Occipital lobe (tissue), 3 donors: ENCODE measurements at places on chromosomes 11 and 22. TPM values are rescaled to one million over a fixed set of nuclear protein-coding genes. Genes with fewer than 3 reads are reported as not detected.

GRM5 gene
- 175 TPM for total RNA-seq

ANO1 gene
- total RNA-seq = 0.62 TPM

DNA sequence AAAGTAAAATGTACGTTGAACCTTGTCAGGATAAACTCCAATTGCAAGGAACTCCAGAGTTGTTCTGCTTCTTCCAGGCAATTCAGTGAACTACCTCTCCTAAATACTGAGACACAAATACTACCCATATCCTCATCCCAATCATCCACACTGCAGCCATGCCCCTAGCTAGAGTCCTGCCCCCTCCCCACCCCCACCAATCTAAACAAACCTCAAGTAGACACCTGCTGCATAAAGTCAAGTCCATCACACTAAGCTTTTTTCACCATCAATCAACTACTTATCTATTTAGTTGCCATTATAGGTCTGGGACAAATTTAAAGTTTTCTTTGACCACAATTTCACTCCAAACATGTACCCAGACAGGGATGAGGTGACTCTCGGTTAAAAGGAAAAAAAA is 93.2 kb upstream of the APOA1 start:
- no peak for DNase-seq

GRCh38 chr11:1870326-1870696 is 17.4 kb downstream of the LSP1 start:
- DNase-seq = no peak

- DNase-seq = peak; percentile 38
These were observed 96.5 kb downstream of the RRM1 start for GRCh38 chr11:4191031-4191571.

DNA sequence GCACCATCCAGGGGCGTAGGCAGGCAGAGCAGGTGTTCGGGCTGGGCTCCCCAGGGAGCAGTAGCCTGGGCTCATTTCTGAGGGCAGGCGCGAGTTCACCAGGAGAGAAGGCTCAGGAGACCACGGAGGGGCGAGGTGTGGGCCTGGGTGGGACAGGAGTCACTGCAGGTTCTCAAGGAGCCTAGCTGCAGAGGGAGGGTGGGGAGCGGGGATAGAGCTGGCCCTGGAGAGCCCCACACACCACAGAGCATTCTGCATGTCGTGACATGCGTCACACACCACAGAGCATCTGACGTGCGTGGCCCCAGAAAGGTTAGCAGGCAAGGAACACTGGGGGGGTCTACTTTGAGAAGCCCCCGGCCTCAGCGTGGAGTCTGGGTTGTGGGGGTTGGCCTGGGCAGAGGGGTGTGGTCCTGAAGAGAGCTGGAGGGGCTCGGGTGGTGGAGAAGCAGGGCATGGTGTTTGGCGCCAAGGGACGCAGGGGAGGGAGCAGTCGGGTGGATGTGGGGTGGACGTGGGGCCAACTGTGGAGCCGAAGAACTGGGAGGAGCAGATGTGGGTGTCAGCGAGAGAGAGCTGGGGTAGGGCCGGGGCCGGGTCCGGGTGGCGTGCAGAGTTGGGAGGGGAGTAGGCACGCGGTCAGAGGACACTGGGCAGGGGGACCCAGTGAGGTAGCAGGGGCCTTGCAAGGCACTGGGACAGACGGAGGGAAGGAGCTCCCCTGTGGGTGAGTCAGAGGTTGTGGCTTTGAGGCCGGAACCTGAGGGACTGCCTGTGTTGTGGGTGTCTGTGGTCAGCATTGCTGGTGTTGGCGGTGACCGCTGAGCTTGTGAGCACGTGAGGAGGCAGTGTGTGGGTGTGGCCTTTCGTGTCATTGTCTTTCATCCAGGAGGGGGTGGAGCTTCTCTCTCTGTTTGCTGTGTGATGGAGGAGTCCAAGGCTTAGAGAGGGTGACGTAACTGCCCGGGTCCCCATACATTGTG is 25.5 kb downstream of the CTTN start:
- DNase-seq = no peak
